ENCODE measurements at places on chromosomes 5 and 9.

DNA sequence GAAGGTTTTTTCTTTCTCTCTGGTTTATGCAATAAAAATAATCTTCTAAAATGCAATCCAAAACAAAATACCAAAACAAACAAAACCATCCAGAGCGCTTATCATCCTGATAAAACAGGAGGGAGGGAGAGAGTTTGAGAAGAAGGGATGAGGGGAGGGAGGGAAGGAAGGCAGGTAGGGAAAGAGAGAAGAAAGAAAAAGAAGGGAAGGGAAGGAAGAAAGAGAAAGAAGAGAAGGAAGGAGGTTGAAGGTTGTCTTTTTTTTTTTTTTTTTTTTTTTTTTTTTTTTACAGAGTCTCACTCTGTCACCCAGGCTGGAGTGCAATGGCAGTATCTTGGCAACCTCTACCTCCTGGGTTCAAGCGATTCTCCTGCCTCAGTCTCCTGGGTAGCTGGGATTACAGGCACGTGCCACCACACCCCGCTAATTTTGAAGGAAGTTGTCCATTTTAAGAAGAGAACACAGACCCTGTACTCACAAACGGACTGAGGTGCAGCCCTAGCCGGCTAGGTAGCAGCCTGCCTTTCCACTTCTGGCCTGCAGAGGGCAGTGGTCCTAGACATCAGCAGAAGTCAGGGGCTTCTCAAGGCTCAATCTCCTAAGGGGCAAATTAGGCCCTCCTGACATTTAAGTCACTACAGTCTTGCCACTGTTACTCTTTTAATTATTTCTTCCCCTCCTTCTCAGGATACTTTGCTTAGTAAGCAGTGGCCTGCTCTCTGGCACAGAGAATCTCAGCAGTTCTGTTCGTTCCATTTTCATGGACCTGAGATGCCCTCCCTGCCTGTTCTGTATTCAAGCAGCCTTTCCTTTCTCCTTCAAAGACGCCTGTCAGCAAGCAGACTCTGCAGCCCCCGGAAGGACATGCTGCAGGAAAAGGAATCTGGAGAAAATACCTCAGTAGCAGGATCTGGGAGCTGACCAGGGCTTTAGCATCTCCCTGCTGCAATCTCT, 76.4 kb downstream of the EPB41L4B start:
- peak; percentile 37 for DNase-seq

GRCh38 chr9:98879094-98879962, 64.4 kb upstream of the COL15A1 start:
- no peak for DNase-seq

DNA sequence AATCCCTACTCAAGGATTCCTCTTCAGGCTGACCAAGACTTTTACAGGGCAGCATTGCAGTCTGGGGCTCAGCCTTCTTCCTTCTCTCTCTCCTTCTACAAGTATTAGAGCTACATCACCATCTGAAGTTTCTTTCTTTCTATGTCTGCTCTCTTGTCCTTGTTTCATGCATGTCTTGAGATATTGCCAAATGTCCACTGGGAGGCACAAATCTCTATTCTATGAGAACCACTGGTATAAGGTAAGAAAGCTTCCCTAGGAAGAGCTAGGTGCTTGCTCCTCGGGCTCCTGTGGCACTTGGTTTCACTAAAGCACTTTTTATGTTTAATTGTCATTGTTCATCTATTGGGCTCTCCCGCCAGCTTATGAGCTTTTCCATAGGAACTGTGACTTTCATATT, 289.2 kb upstream of the PCSK5 start:
- DNase-seq, result no peak

GRCh38 chr9:130845901-130846481, 10.9 kb downstream of the ABL1 start:
- no peak for DNase-seq

- no peak for DNase-seq
Measured at GRCh38 chr9:136856541-136857141, 4.5 kb downstream of the MAMDC4 start.

DNA sequence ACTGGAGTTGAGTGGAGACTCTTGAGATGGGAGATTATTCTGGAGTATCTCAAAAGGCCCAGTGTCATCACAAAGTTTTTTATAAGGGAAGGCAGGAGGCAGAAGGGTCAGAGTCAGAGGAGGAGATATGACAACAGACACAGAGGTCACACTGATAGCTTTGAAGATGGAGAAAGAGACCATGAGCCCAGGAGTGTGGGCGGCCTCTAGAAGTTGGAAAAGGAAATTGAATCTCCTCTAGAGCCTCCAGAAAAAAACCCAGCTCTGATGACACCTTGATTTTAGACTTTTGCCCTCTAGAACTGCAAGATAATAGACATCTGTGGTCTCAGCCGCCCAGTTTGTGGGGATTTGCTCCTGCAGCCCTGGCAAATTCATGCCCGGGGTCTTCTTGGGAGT, 64.8 kb upstream of the SPTLC1 start:
- DNase-seq, result no peak

- DNase-seq, result no peak
Measured at GRCh38 chr5:68273717-68274409, 58.3 kb downstream of the PIK3R1 start.

- no peak for DNase-seq
Measured at GRCh38 chr5:159905496-159905895, 10.8 kb upstream of the ADRA1B start.

DNA sequence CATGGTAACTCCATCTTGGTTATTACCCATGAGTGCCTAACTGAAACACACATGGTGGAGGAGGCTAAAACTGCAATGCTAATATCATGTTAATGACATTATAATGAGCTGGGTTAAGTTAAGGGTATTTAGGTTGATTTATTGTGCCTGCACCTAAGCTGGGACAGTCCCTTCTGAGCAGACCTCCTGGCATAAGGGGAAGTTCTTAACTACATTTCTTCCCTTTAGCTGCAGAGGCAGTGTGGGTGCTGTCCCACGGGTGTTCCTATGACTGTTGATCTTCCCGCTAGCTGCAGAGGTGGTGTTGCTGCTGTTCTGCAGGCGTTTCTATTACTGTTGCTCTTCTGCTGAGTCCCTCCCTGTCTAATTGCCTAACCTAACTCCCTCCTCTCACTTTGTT, 183.9 kb downstream of the LURAP1L start:
- no peak for DNase-seq

- peak; percentile 93 for DNase-seq
Measured at GRCh38 chr5:140664359-140665119, at the start of gene WDR55. Gene WDR55, plus strand, starts transcription at chr5:140664904. Its CDS starts 9 bp downstream, at chr5:140664913.

- no peak for DNase-seq
Measured at GRCh38 chr5:74146796-74147195, 493.7 kb downstream of the ENC1 start.

DNA sequence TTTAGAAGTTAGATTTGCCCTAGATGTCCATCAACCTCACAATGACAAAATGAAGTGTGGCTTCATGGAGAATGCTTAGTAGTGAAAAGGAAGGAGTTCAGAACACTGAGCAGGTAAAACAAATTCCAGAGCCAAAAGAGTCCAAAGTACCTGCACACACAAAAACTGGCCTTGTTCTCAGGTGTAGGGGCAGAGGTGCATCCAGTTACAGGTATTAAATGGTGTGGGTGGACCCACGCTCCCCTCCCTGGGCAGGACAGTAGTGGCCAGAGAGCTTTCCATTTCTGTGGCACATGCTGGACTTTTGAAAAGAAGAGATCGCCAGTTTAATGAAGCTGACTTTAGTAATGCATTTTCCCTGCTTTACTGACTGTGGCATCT, 47.2 kb downstream of the SECISBP2 start:
- DNase-seq, result no peak

GRCh38 chr9:19380826-19381075, 715 bp upstream of the RPS6 start:
- DNase-seq, result no peak

- DNase-seq, result no peak
Measured at GRCh38 chr9:125131778-125132177, 11.6 kb downstream of the SCAI start.

DNA sequence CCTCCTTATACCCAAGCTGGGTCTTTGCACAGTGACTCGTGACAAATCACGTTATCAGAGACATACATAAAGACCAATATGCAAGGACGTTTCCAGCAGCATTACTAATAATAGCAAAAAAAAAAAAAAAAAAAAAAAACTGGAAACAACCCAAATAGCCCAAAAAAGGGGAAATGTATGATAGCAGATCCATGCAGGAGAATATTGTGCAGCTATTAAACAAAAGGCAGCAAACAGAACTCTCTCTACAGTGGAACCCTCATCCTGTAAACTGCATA, 37.7 kb downstream of the C5orf15 start:
- DNase-seq, result no peak

- no peak for DNase-seq
Measured at GRCh38 chr9:134420281-134420845, 94.1 kb downstream of the RXRA start.

All from stimulated activated CD8-positive, alpha-beta memory T cell treated with anti-CD3 and anti-CD28 coated beads, Interleukin-4, amount 100 ng/mL, for 4 hours (primary cell).